ENCODE measurements at places on chromosomes 11 and 22. TPM values are rescaled to one million over a fixed set of nuclear protein-coding genes. Genes with fewer than 3 reads are reported as not detected.
A peak's percentile ranks its signal among the peaks of the same experiment; 100 is the strongest.

DNA sequence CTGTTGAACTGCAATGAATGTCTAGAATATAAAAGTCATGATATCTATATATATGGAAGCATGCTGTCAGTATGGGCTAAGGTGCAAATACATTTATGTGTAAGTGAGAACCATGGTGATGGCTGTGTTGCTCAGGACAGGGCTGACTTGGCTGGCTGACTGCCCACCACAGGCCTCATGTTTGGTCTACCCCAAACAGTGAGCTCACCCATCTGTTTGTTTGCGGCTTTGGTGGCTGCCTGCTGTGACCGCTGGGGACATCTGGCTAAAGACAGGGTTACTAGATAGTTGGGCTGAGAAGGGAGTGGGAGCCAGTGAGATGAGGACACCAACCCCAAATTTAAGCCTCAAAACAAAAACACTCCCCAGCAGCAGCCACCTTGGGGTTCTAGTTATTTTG lies 6.3 kb downstream of the CD44 start:
- DNase-seq = no peak

PLEKHB1 gene
- 8.2 TPM for total RNA-seq

DNA sequence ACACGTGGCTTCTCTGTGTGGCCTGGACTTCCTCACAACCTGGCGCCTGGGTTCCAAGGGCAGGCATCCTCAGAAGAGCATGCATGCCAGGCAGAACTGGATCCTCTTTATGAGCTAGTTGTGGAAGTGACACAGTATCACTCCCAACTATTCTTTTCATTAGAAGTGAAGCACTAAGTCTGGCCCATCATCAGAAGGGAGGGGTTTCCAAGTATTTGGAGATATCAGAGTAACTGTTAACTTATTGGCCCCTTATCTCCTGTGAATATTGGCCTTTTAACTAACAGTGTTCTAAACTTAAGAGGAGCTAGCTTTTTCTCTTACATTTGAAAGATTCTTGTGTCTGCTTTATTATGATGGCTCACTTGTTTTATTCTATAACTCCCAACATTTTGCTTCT lies 35.5 kb downstream of the FDX1 start:
- DNase-seq = no peak

DNA sequence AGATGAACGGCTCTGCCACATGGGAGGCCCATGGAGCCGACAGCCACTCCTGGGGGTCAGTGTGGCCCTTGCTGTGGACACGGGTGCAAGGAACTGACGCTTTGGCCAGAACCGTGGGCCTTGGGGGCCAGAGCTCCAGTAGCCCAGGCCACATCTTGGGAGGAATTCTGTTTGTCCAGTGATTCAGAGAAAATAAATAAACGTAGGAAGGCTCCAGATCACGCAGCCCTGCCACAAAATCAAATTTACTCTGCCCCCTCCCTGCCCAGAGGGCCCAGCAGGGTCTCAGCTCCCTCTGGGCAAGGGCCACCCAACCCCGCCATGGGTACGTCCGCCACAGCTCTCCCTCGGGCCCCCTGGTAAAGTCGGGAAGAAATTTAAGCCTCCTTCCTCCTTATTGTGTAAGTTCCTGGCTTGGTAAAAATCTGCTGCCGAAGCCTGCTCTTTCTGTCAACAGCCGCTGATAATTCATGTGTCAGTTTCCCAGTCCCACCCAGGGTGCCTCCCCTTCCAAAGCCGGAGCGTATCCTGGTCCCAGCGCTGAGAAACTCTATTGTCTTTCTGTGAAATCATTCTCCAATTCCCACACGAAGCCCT lies 6.9 kb upstream of the MUC5AC start:
- no peak for DNase-seq

- no peak for DNase-seq
Measured at GRCh38 chr22:32545801-32546200, 71.2 kb downstream of the FBXO7 start.

JAML gene
- 9.9 TPM for total RNA-seq

BATF2 gene
- total RNA-seq = 0.72 TPM

SMC1B gene
- total RNA-seq = not detected

GRCh38 chr22:46878191-46878948 lies 115.9 kb downstream of the TBC1D22A start:
- DNase-seq = no peak

ZNF215 gene
- 1.9 TPM for total RNA-seq

GRCh38 chr11:617912-618682 lies 2.3 kb upstream of the IRF7 start:
- no peak for DNase-seq

PKNOX2 gene
- total RNA-seq = 0.19 TPM

DNA sequence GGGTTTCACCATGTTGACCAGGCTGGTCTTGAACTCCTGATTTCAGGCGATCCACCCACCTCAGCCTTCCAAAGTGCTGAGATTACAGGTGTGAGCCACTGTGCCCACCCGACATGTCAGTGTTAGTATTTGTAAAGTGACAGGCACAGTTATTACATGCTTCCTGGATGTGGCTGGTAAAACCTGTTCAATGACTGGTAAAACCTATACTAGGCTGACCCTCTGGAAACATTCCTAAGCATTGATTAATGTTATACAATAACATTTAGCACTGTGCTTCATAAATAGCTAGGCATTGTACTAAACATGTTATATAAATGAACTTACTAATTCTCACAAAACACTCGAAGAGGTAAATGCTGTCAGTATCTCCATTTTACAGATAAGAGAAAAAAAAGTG lies 20.9 kb upstream of the JHY start:
- DNase-seq = no peak

CABP4 gene
- 0.65 TPM for total RNA-seq

- no peak for DNase-seq
Measured at GRCh38 chr11:58592760-58593472, 14.1 kb downstream of the ZFP91 start.

DNA sequence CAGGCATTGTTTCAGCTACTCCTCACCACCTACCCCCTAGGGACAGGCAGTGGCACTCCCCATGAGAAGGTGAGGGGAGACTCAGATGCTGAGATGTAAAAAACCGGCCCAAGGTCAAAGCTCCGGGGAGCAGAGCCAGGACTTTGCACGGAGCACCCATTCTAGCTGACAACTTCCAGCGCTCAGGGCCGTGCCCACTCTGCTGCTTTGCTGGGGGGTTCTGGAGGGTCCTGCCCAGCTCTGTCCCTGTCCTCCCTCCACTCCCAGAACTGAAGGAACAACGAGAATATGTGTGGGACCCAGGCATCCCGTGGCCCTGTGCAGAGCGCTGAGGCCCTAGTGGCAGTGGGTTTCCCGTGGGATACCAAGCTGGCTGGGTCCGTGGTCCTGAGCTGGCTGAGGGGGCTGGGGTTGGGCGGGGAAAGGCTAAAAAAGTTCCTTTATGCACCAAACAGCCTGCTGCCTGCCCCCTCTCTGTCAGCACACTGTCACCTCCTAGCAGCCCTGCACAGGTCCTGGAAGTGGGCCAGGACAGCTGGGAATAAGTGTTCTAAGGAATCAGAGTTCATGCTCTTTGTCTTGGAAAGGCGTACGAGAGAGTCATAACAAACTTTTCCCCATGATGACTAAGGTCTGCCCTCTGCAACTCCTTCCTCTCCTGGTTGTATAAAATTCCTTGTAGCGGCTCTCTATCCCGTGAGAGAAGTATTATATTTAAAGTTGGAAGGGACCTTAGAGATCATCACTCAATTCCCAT lies 1.9 kb downstream of the MS4A10 start:
- DNase-seq = peak; percentile 36

DNA sequence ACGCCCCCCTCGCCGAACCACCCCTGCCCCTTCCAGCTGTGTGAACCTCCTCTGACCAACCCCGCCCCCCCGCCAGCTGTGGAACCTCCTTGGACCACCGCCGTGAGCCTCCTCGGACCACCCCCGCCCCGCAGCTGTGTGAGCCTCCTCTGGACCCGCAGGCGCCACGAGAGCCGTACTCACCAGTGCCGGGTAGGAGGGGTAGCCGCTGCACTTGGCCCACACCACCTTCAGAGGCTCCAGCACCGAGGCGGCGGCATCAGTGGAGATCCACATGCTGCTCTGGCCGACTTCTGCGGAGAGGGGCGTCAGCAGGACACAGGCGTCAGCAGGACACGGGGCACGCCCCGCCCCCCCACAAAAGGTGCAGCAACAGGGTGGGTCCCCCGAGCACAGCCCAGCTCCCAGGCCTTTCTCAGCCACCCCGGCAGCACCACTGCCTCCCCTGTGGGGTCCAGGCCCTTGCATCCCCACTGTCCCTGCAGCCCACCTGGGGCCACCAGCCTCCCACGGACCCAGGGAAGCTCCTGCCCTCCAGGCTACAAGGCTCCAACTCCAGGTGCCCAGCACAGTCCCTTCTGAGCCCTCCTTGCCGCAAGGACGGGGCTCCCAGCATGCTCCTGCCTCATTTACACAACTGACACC lies 51.7 kb downstream of the BRD1 start:
- DNase-seq = no peak

DNA sequence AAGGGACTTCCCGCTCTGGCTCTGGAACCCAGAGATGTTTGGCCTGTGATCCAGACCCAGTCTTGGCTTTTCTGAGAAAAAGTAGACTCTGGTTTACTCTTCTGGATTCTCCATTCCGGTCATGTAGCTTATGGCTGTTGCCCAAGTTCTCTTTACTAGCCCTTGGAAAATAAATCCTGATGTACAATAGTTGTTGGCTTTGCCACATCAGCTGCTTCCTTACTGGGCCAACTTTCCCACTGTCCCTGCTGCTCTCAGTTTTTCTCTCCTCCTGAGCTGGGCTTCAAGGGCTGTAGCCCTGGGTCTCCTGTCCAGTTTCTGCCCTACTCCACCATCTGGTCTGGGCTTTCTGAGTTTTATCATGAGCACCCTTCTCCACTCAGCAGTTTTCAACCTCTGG lies 12.5 kb downstream of the PATZ1 start:
- DNase-seq = no peak

- DNase-seq = no peak
Measured at GRCh38 chr22:25542191-25542590, 22.3 kb upstream of the GRK3 start.

DNA sequence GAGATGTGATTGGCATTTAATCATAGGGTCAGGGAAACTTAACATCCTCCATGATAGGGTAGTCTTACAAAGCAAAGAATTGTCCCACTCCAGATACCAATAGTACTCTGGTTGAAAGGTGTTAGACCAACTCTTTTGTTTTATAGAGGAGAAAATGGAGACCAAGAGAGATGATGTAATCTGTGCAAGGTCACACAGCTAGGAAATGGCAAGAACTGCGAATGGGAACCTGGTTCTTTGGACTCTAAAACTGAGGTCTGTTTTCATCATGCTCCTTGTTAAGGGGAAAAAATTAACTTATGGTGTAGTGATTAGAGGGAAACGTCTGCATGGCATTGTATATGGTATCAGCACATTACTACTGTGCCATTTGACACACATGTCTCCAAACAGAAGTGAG lies 171.1 kb downstream of the COMMD9 start:
- DNase-seq = no peak

HEPACAM gene
- total RNA-seq = 13.6 TPM

DNA sequence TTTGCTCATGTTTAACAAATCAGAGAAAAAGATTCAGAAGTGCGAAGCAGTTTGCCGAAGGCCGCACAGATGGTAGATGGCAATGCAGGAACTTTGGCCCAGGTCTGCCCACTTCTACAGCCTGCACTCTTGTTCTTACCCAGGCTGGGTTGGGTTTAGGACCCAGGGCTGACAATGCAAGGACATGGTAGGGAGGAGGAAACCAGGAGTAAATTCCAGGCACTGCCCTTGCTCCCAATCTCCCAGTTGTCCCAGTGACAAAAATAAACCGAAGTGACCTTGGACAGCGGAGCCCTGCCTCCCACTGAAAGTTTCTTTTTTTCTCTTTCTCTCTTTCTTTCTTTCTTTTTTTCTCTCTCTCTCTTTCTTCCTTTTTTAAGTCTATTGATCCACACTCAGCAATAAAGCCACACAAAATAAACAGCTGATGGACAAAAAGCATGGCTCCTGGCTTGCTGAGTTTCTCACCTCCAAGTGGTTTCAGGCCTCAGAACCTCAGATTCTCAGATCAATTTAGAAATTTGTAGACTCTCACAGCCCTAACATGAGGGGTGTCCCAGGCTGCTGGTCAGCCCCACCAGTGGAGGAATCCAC lies 33.5 kb upstream of the FCHSD2 start:
- no peak for DNase-seq
